ENCODE measurements at places on chromosomes 1 and 21.

- no peak for DNase-seq
Measured at GRCh38 chr1:214425716-214426425, 125.5 kb downstream of the PTPN14 start.

- DNase-seq: no peak
Measured at GRCh38 chr1:234655328-234656069, 45.5 kb upstream of the IRF2BP2 start.

DNA sequence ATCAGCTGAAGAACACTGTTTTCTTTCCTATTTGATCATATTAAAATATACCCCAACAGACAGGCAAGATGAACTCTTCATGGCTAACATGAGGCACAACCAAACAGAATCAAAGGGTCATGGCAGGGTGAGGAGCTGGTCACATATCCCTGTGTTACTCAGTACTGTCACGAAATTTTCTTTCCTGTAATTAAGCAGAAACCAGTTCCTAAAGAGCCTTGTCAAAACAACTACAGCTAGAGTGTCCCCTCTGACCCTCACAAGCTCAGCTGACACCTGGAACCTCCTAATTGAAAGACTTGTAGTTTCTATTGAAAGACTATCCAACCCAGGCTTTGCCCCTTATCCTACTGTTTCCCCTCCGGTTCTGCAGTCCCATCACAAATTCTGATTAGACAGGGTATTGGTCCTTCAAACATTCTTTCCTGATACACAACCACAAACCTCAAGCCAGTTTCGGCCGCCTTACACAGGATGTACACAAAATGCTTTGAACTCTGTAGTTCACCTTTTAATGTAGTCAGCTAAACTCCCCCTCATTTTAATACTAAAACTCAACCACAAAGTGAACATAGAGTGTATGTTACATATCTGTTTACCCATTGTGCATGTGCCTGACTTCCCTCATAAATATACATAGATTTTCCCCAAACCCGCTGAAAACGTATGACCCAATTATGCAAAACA lies 651.9 kb downstream of the MRPL39 start:
- no peak for DNase-seq

GRCh38 chr1:206497363-206497762 lies 10.0 kb upstream of the RASSF5 start:
- no peak for DNase-seq

DNA sequence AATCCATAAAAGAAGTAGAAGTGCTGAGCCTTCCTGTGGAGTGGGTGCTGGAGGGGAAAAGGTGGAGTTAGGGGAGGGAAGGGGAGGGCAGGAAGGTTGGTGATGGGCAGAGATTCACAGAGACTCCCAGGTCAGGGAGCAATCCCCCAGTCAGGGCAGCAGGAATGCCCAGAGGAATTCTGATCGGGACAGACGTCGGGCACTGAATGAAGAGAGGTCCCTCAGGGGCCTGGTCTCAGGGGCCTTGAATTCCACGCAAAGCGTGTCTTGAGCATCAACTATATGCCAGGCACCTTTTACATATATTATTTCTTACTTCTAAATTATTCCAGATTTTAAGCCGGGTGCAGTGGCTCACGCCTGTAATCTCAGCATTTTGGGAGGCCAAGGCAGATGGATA lies 7.2 kb upstream of the PADI1 start:
- peak; percentile 2 for DNase-seq

- no peak for DNase-seq
Measured at GRCh38 chr1:67097305-67097704, 37.5 kb downstream of the C1orf141 start.

DNA sequence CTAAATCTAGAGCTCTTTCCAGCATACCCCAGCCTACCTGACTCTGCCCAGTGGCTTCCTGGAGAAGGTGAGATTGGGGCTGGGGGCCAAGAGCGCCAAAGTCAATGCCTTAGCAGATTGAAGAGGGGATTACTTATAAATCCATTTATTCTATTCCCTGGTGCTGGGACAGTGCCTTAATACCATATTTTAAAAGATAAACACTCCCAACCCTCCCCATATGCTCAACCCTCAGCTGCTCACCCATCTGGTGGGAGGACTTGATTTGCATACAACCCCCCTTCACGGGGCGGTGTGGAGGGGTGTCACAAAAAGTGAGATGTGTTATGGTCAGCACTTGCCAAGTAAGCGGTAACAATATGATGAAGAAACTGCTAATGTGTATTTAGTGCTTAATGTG lies 3.2 kb upstream of the DISP3 start:
- no peak for DNase-seq

DNA sequence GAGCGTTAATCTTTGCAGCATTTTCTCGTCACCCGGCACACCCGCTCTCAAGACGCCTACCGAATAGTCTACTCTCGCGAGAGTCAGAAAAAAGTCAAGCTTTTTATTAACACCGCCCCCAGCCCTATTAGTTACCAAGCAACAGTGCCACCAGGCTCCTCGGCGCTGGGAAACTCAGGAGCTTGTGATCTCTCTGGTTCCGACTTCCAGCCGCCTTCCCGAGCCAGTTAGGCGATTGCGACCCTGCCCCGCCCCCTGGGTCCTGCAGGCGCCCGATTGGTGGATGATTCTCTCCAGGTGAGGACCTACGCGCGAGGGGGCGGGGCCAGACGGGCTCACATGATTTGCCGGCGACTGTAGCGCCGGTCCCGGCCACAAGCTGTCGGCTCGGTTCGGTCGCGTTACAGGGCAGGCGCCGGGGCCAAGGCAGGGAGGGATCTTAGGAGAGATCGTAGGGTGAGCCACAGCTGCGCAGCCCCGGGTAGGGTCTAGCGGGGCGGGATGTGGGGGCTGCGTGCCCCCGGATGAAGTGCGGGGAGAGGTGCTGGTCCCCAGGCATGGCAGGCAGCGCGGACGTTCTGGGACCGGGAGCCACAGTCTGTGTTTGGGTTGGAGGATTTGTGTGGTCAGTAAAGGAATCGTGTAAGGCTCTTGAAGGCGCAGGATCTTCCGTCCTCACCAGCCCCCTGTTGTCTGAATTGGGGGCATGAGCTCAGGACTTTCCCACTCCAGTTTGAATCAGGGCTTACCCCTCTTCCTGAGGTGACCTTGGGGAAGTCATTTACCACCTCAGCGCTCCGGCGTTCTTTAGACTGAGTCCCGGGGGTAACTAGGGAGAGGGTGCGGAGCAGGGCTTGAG lies at the start of gene PFKFB2:
TSS of gene PFKFB2 (plus strand) at position 365 of the 859 bp plus-strand sequence. CDS start 1,443 bp downstream, outside the sequence.
- peak; percentile 97 for DNase-seq

- DNase-seq: no peak
Measured at GRCh38 chr21:38057626-38058025, 141.4 kb upstream of the KCNJ6 start.

GRCh38 chr1:54609301-54609921 lies 13.9 kb downstream of the FAM151A start:
- DNase-seq: no peak

- DNase-seq: peak; percentile 60
Measured at GRCh38 chr1:31715087-31715872, 11.5 kb upstream of the COL16A1 start.

GRCh38 chr1:6425658-6426057 lies 1.1 kb downstream of the ESPN start:
- no peak for DNase-seq

Data from activated naive CD4-positive, alpha-beta T cell treated with anti-CD3 and anti-CD28 coated beads for 36 hours (primary cell).